NCI-H748 treated with DMSO at 0.1 percent for 48 hours (cell line): ENCODE measurements at places on chromosomes 7 and 10.
A peak's percentile ranks its signal among the peaks of the same experiment; 100 is the strongest.

DNA sequence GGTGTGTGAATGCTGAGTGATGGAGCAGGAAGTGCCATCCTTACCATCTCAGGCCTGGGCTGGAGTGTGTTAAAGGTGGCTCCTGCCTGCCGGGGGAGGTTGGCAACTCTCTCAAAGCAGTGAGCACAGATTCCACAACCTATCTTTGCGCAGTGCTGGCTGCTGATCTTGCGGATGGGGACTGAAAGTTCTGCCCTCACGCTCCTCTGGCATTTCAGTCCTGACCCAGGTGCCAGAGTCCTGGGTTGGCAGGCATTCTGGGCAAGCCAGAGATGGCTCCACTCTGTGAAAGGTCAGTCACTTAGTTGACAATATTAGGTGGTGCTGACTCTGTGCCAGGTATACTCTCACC lies 315.5 kb downstream of the RPS24 start:
- no peak for DNase-seq

GRCh38 chr7:45495618-45496017 lies 78.5 kb upstream of the ADCY1 start:
- DNase-seq, result no peak

- no peak for DNase-seq
Measured at GRCh38 chr10:49651039-49651835, 28.2 kb upstream of the C10orf53 start.

DNA sequence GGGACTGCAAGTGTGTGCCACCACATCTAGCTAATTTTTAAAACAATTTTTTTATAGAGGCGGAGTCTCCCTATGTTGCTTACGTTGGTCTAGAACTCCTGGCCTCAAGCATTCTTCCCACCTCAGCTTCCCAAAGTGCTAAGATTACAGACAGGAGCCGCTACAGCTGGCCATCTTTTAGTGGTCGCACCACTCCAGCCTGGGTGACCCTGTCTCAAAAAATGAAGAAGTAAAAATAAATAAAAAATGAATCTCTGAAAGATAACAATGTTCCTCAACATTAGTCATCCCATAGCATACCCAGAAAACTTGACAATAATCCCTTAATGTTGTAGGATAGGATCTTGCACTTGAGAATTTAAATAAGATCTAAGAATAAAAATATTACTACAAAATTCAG lies 18.2 kb downstream of the WBP1L start:
- DNase-seq, result no peak

DNA sequence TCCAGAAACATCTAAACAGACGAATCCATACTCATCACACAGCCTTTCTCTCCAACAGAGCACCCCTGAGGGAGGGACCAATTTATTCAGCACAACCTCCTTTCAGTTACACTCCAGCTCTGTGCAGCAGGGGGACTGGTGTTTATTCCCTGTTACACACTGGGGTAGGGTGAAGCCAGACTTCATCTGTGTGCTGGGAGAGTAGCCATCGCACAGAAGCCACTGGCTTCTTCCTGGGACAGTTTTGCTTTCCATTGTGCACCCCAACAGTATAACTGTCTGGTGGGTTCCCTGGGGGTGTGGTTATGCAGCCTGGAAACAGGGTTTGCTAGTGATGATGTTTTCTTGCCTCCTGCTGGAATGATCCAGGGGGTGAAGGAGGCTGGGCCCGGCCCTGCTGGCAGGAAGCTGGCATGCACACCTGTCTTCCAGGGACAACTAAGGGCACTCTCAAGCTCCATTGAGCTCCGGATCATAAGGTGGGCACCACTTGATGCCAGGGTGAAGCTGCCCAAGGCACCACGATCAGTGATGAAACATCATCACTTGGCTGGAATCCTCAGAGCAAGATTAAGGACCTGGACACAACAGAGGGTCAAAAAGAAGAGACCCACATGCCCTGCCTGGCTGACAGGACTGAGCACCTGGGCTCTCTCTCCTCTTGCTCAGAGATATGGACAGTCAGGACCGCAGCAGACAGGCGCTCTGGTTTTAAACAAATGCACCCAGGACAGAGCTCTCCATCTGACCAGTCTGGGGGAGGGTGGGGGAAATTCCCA lies 293.2 kb downstream of the GRID1 start:
- no peak for DNase-seq

GRCh38 chr10:79502561-79503309 lies 9.6 kb upstream of the EIF5AL1 start:
- no peak for DNase-seq

DNA sequence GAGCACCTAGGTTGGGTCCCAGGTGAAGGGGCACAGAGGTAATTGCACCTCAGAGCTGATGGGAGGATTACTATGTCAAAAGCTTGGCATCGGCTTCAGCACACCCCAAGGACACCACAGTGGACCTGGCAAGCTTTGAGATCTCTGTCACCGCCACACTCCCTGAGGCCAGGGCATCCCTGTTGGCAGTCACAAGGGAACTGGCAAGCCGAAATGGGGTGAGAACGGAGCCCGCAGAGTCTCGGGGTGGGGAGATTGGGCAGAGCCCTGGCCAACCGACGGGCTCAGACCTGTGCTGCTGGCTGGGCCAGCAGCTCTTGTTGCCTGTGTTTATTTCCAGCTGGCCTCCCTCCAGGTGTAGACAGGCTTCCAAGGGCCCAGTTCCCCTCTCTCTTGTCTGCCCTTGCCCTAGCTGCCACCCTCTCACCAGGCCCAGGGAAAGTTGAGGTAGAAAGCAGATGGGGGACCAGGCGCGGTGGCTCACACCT lies 2.5 kb downstream of the HSPB1 start:
- no peak for DNase-seq

DNA sequence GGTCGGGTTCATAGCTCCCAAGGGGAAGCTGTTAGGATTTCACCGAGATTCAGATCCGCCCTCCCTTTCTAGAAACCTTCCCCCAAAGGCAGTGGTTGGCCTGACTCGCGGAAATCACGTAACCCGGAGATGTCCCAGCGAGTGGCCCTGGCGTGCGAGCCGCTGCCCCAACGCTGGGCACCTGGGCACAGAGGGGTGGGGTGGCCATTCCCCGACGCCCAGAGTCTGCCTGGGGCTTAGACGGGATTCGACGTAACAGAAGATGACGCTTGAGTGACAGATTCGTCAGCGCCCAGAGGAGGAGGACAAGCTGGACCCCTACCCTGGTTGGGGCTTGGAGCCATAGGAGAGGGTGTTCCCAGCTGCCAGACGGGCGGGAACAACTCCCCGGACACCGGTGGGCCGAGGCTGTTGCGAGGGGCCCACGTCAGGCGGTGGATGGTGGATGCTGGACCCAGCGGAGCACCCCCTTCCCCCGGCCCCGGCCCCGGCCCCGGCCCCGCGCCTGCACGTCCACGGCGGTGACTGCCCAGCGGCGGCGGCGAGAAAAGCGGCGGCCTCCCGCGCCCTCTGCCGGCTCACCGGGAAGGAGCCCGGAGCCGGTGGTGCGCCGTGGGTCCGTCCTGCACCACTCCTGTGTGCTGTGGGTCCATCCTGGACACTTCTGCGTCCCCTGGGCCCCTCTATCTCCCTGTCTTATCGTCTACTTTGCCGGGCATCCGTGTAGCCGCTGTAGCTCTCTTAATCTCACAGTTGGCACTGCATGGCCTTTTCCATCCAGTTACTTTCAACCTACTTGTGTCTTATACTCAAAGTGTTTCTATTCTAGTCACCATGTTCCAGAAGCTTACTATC lies 35.4 kb upstream of the KNDC1 start:
- DNase-seq, result no peak

- no peak for DNase-seq
Measured at GRCh38 chr7:143929224-143929920, 5.7 kb upstream of the OR2F2 start.

DNA sequence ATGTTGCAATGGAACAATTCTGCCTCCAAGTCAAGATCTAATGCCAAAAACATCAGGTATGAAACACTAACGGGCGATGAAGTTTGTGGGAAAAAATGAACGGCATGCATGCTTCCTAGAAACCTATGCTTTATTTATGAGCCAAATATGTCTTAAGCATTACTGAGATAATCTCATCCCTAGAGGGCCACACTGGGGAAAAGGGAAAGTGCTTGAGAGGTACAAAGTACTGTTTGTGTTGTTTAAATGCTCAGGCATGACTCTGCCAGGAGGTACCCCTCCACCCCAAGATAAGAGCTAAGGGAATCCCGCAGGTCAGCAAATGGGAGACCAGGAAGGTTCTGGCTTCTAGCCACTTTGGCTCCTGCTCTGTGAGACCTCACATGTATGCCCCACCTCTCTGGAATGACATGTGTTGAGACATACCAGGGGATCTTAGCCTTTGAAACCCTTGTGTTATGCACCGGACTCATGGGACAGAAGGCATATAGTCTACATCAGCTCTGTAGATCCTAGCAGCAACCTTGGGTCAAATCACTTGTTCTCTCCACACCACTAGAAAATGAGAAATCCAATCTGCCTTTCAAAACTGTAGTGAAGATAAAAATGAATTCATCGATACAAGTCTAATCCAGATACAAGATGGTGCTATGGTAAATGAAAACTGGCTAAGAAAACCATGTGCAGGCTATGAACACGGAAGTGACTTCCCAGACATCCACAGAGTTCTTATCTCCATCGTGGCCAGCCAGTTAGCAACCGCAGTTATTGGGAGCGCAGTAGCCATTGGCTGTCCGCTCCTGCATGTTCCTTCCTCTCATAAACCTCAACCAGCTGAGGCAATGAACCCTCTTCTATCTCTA lies 61.0 kb downstream of the CREB3L2 start:
- DNase-seq, result no peak

DNA sequence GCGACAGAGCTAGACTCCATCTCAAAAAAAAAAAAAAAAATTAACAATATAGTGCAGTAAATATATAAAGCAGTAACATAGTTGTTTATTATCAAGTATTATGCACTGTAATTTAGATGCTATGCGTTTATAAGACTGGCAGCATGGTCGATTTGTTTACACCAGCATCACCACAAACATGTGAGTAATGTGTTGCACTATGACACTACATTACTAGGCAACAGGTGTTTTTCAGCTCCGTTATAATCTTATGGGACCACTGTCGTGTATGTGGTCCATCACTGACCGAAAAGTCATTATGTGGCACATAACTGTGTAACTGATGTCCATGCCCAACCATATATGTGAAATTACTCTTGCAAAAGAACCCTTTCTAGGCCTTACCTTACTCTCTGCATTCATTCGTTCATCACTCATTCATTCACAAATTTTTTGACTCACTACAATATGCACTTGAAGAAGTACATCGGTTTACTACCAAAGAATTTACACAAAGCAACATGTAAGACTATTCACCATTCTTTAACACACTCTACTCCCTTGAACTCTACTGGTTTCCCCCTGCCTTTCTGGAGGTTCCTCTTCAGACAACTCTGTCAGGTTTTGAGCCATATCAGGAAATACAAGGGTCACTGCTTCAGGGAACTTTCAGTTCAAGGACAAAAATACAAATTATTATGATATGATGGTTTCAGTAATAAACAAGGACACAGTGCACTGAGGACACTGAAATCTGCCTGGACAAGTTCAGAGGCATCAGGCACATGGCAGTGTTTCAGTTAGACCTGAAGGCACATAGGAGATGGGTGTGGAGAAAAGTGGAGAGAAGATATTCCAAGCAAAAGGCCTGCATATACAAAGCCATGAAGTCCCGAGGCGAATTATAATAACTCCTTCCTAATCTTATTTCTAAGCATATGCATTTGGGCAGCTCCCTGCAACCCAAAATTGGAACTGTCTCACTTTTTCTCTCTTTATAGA lies 17.4 kb downstream of the ITGB1 start:
- no peak for DNase-seq

- no peak for DNase-seq
Measured at GRCh38 chr10:26703096-26703495, 5.6 kb downstream of the PDSS1 start.

DNA sequence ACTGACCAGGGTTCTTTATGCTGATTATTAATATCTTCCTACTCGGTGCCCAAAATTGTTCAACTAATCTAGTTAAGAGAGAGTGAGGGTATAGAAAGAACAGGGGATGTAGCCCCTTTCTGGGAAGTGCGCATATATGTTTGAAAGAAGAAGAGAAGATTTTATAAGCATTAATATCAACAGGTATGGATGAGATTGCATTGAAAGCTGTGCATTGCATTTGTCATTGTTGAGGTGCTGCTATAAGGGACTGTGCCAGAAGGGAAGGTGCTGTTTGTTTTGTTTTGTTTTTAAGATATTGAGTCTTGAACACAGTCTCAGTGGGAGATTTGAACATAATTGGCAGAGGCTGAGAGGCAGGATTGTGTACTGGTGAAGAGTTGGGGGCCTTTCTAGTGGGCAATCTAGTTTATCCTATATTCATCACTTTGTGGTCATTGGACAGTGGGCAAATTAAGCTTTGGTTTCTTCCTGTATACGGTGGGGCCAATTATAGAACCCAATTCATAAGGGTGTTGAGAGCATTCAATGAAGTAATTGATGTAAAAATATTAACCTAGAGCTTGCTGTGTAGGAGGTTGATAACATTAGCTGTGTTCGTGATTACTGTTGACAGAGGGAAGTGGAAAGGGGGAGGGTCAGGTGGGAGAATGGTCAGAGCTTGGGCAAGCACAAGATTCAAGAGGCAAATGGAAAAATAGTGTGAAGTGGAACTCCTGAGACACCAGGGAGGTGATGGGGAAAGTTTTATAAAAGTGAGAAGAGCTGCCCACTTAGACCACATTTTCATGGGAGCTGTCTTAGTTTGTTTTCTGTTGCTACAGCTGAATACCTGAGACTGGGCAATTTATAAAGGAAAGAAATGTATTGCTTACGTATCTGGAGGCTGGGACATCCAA lies 19.9 kb upstream of the PCGF5 start:
- DNase-seq, result peak; percentile 59

- no peak for DNase-seq
Measured at GRCh38 chr10:11242443-11243387, 225.0 kb downstream of the CELF2 start.

DNA sequence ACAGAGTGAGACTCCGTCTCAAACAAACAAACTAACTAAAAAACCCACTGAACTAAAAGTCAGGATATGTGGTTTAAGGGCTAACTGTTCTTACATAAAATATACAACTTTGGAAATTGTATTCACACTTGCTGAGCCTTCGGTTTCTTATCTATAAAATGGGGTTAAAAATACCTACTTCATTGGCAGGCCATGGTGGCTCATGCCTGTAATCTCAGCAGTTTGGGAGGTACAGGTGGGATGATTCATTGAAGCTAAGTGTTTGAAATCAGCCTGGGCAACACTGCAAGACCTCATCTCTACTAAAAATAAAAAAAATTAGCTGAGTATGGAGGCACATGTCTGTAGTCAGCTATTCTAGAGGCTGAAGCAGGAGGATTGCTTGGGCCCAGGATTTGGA lies 115.4 kb upstream of the KLF6 start:
- no peak for DNase-seq

GRCh38 chr7:134327896-134328295 lies 11.2 kb upstream of the SLC35B4 start:
- peak; percentile 59 for DNase-seq

GRCh38 chr7:44210107-44210506 lies 9.3 kb downstream of the YKT6 start:
- no peak for DNase-seq

GRCh38 chr10:16280595-16280994 lies 156.2 kb upstream of the PTER start:
- no peak for DNase-seq
